Activated CD8-positive, alpha-beta memory T cell treated with anti-CD3 and anti-CD28 coated beads for 1 hour (primary cell): ENCODE measurements at places on chromosomes 7 and 10.

DNA sequence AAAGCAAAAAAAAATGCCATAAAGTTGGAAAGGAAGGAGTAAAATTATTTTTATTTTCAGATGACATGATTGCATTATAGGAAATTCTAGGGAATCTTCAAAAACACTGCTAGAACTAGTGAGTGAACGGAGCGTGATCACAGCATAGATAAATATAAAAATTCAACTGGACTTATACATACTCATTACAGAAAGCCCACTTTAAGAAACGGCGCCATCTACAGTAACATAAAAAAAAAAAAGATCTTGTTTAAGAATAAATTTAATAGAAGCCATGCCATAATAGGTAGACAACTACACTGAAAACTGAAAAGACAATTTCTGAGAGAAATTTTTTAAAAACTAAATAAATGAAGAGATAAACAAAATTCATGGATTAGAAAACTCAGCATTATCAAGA is 623.1 kb upstream of the MGMT start:
- DNase-seq = no peak

GRCh38 chr7:107446531-107446930 is 23.3 kb upstream of the GPR22 start:
- DNase-seq = no peak

- no peak for DNase-seq
Measured at GRCh38 chr7:13641714-13642113, 347.8 kb downstream of the ETV1 start.

- no peak for DNase-seq
Measured at GRCh38 chr10:51007781-51008180, 66.5 kb upstream of the PRKG1 start.

GRCh38 chr10:35089611-35090161 is 455 bp downstream of the CUL2 start:
- no peak for DNase-seq

GRCh38 chr7:146176860-146177259 is 60.3 kb downstream of the CNTNAP2 start:
- DNase-seq = no peak

GRCh38 chr7:31853380-31853779 is 166.4 kb downstream of the PPP1R17 start:
- no peak for DNase-seq

DNA sequence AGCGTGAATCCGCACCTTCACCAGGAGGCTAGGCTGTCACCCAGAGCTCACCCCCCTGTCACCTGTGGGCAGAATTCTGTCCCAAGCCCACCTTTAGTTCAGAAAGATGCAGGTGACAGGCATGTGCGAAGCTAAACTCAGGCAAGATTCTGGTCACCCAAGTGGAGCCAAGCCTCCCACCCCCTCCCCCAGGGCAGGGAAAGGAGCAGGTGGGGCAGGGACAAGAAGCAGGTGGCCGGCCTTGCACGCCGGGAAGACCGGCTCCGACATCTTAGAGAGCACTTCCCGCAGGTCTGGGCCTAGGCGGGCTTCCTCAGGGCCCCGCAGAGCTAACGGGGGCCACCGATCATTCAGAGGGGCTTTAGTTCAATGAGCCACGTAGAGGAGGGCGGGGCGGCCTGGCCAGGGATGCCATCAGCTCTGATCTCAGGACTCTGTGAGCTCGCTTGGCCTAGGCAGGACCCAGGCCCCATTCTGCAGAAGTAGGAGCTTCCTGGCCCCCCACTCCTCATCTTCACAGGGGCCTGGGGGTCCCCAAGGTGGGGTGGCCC is 19.9 kb downstream of the UNCX start:
- no peak for DNase-seq

- DNase-seq = no peak
Measured at GRCh38 chr7:114070246-114070645, 151.4 kb upstream of the PPP1R3A start.

- DNase-seq = no peak
Measured at GRCh38 chr7:41917-42565, 150.3 kb upstream of the FAM20C start.

DNA sequence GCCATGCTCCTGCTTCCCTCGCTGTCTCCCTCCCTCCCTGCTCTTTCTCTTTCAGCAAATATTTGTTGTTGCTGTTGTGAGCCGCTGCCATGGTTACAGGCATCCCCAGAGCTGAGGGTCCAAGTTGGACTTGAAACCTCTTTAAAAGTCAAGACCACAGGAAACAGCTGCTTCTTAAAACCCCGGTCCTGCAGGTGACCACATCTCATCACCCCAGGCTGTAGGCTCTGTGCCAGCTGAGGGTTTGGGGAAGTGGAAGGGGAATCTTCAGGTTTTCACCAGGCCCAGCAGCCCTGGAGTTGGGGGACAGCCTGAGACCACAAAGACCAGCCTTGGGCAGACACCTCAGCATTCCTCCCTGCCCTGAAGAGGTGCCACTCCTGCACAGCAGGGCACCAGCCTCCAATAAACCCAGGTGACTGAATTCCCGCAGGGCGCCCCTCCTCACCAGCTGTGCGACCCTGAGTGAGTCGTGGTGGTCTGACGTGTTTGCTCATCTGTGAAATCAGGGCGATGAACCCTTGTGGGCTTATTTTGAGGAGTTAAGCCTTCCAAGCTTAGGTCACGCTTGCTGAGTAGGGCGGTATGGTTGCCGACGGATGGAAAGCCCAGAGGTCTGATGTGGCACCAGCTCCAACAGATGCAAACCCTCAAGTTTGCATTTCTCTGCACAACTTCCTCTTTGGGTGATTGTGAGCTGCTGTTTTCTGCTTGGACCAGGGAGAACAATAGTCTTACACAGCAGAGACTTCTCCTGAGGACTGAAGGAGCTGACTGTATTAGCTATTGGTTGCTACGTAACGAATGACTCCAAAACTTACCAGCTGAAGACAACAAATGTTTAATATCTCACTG is 24.8 kb downstream of the NPTX2 start:
- no peak for DNase-seq

- no peak for DNase-seq
Measured at GRCh38 chr10:13311177-13311575, 11.3 kb upstream of the PHYH start.

GRCh38 chr7:24199978-24200377 is 84.0 kb upstream of the NPY start:
- DNase-seq = no peak

DNA sequence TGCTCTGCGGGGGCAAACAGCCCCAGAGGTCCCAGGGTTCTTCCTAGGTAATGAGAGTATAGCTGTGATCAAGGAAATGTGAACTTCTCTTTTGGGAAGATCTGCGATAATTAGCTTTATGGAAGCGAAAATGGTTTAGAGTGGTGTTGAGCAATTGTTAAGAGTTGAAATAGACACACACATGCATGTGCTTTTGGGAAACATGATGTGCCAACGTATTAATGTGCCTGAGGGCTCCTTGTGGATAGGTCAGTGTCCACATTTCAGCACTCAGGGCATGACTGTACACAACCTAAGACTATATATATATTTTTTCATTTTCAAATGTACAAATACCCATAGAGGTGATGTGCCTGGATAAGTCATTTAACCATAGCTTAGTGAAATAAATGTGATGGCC is 67.0 kb downstream of the GSDME start:
- no peak for DNase-seq

DNA sequence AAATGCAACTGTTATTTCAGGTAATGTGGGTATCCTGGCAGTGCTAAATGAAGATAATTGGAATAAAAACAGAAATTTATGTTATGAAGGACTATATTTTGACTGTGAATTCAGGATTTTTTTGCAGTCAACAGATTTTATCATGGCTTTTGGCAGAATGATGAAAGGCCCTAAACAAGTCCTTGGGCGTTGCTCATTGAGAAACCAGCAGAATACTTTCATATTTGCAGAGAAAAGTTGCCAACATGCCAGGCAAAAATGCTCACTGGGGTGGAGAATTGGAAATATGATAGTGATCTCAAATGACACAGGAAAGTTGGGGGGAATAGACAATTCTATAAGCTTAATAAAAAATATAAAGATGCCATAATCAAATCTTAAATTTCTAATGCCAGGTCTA is 121.1 kb downstream of the GPR85 start:
- DNase-seq = no peak

- DNase-seq = no peak
Measured at GRCh38 chr10:131249955-131250344, 61.6 kb downstream of the TCERG1L start.

- no peak for DNase-seq
Measured at GRCh38 chr7:155355745-155356144, 58.1 kb downstream of the INSIG1 start.

- no peak for DNase-seq
Measured at GRCh38 chr10:44971935-44972757, 6.5 kb downstream of the DEPP1 start.

DNA sequence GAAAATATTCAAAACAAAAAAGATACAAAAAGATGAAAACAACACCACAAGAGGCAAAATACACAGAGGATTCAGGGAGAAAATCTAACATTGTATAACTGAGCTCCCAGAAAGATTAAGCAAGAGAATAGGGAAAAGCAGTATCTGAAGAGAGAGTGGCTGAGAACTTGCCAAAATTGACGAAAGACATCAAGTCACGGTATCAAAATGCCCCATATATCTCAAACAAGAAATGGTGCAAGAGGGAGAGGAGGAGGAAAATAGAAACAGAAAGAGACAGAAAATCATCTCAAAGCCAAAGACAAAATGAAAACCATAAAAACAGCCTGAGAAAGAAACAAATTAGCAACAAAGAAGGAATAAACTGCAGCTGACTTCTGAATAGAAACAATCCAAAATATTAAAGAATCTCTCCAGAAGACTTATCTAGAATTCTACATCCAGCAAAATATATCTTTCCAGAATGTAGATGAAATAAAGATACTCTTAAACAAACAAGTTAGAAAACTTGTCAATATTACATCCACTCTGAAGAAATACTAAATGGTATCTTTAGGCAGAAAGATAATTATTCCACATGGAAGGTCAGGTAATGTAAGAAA is 5.5 kb downstream of the USP6NL start:
- DNase-seq = no peak

DNA sequence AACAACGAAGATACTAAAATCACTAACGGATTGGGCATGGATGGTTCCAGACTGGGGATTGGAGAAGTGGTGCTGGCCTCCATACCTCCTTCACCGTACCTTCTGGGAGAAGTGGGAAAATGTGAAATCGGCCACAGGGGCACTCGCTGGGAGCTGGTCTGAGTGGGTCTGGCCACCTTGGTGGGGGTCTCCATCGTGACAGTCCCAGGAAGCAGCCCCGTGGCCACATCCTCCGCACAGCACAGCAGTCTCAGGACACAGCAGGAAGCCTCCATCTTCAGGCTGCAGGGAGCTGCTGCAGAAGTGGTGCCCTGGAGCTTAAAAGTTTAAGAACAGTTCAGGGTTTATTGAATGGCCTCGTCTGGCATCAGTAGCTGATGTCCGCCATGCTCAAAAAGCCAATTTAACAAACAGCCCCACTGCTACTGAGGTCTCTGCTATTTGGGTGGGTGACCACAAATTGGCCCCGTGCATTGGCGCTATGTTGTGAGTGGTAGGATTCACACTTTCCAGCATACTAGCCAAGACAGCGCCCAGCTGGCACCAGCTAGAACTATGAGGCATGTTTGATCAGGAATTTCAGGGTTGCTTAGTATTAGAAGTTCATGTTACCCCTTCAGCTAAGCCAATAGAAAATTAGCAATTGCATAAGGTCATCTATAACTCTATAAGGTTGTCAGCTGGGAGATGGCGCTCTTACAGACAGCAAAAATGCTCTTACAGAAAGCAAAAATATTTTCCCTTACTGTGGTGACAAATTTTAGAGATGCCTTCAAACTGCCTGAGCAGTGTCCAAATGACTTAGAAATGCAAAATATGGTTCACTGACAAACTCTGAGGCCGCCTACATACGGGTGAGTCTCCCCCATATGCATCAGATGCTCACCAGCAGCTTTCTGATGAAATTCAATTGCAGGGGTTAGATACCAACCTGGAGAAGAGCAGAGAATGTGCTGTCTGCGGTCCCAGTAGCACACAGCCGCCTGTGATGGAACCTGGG is 17.0 kb downstream of the PKD1L1 start:
- DNase-seq = no peak

GRCh38 chr7:35865287-35865686 is 64.4 kb downstream of the SEPTIN7 start:
- no peak for DNase-seq

DNA sequence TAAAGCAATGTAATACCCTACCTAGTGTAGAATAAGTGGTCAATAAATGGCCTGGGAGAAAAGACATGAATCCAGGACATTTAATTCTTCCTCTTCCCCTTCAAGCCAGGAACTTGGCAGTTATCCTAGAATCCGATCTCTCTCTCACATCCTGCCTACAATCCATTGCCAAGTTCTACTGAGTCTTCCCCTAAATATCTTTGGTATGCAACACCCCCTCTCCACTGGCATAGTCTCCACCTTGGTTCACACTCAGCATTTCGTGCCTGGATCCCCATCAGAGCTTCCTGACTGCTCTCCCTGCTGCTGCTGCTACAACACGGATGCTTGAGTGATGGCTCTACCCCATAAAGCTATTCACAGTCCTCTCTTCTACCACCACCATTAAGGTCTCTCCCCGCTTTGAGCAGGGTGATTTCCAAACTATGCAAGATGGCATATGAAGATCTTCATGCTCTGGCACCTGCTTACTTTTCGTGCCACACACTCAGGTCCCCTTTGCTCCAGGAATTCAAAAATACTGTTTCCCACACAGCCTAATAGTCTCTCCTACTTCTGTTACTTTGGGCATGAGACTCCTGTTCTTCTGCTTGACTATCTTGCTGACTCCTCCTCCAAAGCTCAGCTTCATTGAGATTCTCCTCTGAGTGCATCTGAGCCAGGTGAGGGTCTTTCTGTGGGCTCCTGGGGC is 4.8 kb downstream of the ANK3 start:
- no peak for DNase-seq

GRCh38 chr10:76778914-76779795 is 858.5 kb downstream of the KCNMA1 start:
- DNase-seq = no peak

- DNase-seq = no peak
Measured at GRCh38 chr10:68047554-68048327, 27.3 kb downstream of the HERC4 start.

GRCh38 chr10:51364674-51365073 is 290.4 kb downstream of the PRKG1 start:
- no peak for DNase-seq

- DNase-seq = no peak
Measured at GRCh38 chr10:75774783-75775490, 343.5 kb downstream of the LRMDA start.

DNA sequence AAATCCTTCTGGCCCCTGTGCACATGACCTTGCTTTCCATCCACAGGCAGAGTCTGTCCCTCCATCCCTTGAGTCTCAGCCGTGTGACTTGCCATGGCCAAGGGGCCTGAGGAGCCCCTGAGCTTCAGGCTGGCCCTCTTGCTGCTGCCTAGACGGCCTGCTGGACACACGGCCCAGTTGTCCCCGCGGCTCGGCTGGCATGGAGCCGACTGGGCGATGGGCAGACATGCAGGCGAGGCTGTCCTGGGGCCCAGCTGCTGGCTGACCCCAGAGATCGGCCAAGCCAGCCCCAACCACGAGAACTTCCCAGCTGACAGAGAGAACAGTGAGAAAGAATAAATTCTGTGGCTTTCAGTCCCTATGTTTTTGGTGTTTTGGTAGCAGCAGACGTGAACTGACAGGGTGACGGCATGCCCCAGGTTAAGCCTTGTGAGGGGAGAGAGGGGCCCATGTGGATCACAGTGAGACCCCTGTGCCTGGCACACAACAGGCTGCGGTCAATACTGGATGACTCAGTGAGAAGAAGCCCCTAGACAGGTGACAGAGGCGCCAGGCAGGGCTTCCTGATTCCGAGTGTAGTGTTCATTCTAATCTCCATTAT is 11.7 kb downstream of the PRKAG2 start:
- DNase-seq = no peak

- no peak for DNase-seq
Measured at GRCh38 chr10:122461729-122462532, 578 bp downstream of the HTRA1 start.

GRCh38 chr7:25846722-25847121 is 305.3 kb upstream of the NFE2L3 start:
- no peak for DNase-seq
